NCI-H774 (cell line): ENCODE measurements at places on chromosomes 5 and 9.

DNA sequence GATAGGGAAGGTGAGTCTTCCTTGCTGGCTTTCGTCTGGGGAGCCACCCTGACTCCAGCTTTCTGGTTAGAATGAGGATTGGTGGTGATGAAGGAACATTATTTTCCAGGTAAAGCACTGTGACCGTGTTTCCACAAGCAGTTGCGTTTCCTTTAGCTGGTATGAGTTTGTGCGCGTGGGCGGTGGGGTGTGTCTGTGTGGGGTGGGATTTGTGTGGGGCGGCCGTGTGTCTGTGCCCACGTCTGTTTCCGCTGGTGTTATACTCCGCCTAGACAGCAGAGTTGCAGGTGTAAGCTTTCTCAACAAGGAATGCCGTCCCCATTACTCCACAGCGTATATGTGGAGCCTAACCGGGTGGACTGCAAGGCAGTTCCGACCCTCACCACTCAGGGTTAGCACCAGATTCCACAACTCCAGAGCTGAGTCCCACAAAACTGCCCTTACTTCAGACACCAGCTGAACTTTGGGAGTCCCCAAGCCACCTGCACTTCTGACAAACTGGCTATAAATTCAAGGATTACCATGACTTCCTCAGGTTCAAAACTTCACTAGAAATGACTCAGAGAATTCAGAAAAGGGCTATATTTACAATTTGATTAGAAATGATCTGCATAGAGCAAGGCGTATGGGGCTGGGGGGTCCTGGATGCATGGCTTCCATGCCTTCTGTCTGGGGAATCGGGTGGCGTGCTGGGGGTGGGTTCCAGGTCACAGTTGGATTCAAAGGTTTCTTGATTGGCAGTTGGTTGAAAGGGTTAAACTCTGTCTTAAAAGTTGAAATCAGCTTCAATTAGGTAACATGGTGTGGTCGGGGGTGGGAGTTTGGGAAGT, 29.8 kb downstream of the PROP1 start:
- DNase-seq = no peak

GRCh38 chr5:120817044-120817985, 353.2 kb downstream of the PRR16 start:
- no peak for DNase-seq

- DNase-seq = no peak
Measured at GRCh38 chr9:117354244-117354847, 60.5 kb downstream of the ASTN2 start.

- no peak for DNase-seq
Measured at GRCh38 chr5:121350181-121350930, 501.3 kb upstream of the FTMT start.

DNA sequence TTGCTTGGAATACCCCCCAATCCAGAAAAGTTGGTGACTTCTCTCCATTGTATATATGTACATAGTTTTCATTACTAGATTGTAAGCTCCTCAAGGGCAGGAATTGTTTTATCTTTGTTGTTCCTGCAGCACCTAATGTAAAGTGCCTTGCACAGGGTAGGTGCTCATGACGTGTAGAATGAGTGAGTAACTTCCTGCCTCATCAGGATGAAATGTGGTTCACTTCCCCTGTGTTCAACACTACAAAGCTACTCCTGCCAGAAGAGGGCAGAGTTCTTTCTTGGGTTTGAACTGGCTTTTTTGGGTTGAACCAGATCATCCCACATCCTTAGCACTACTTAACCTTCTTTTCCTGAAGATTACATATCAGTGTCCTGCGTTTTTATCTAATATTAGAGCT, 23.9 kb downstream of the GTF3C4 start:
- DNase-seq = no peak

DNA sequence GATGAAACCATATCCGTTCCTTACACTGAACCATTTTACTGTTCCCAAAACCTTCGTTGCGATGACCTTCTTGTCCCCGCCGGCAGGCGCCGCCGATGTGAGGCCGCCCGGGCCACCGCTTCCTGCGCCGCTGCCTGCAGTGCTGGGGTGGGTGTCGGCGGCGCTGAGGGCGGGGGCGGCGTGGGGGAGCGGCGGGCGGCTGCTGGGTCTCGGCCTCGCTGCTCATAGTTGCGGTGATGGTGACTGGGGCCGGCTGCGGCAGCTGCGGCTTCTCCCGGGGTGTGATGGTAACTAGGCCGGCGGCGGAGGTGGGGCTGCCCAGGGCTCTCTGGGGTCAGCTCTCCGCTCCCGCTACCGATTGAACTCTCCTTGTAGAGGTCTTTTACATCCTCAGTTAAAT, 14.1 kb upstream of the OR2S2 start:
- no peak for DNase-seq

GRCh38 chr5:74225587-74225986, 414.9 kb downstream of the ENC1 start:
- DNase-seq = no peak

DNA sequence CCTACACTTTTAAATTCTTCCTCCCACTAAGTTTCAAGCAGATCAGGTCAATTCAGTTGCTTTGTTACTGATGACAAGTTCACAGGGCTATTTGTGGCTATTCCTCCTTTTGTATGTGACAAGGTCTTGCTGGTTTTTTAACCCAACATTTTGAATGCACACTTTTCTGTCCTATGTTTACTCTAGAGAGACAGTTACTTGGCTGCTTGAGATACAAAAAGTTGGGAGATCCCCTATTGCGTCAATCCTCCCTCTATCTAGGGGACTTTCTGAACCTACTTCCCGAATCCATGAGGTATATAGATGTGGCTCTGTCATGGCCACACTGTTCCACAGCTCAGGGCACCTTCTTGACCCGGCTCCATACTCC, 386.7 kb downstream of the NTRK2 start:
- DNase-seq = no peak

DNA sequence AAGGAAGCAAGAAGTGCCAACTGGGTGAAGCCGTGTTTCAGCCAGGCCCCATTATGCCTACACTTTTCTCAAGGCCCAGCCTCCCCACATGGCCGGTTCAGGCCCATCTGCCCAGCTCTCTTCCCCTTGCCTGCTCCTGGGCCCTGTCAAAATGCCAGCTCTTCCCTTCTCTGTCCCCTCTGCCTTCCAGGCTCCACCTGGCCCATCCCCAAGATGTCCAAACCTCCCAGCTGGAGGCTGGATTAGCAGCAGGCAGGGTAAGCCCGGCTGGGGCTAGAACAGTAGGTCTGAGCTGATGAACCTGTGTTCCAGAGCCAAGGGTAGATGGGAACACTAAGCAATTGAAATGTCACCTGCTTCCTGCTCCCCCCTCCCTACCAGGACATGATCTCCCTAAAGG, 64.1 kb upstream of the HSPA9 start:
- DNase-seq = no peak

GRCh38 chr5:14706615-14707021, 42.1 kb downstream of the OTULIN start:
- no peak for DNase-seq

DNA sequence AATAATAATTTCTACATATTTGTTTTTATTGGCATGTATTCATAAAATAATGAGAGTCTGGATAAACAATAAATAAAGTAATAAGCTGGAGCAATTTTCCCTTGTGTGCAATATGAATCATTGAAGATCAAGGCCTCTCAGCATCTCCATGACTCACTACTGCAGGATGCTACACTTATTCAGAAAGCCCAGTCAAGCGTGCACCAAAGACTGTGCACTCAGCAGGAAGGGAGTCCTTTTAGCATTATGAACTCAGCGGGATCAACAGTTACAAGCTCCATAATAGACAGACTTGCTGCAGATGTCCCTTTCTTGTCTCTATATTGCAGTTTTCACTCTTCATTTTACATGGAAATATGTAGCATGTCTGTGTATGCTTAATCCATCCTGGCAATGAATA, 485.3 kb downstream of the CDH9 start:
- peak; percentile 84 for DNase-seq

- no peak for DNase-seq
Measured at GRCh38 chr5:91296674-91297143, 86.4 kb downstream of the ARRDC3 start.

DNA sequence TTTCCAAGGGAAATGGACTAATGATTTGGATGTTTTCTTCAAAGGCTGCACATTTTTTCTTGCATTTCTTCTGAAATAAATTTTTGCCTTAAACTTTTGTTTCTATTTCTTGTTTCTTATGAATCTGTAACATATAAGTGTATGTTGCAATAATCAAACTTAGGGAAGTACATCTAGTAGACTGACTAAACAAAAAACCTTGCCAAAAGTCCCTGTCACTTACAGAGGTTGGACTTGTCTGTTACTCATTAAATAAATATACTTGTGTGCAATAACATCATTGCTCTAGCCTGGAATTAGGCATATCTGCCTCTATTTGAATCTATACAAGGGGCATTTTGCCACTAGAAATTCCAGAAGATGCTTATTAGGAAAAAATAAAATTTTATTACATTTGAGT, 56.6 kb downstream of the C6 start:
- DNase-seq = no peak

DNA sequence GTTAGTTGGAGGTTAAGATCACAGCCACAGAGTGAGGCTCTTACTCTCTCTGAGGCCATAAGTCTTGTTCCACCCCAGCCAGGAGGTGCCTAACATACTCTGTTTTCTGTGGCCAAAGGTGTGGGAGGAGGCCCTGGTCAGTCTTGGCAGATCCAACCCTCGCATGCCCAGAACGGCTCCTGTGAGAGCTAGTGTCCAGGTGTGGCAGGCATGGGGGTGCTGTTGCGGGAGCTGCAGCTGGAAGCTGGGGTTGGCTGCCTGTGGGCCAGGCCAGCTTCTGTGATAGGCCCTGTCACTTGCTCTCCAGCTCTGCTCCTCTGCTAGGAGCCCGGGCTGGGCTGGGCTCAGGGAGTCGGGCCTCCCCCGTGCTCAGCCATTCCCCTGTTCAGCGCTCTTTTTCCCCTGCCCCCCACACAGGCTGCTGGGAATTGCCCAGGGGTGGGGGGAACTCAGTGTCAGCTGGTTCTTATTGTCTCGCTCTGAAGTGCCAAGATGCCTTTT, 31.6 kb downstream of the IER5L start:
- no peak for DNase-seq

DNA sequence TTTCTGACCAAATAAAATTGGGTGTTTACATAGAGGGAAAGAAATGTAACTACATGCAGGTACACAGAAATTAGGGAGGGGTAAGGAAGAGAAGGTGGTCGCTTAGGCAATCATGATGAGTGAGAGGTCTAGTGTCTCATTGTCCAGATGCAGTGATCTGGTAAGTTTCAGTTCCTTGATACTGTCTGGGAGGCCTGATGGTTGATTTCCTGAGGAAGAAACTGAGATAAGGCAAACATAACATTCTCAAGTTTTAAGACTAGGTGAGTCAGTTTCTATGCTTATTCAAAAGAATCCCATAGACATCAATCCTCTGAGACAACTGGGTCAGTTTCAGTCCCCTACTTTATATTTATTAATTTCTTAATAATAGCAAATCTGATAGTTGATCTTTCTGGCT, 843.3 kb upstream of the CDH10 start:
- DNase-seq = no peak

DNA sequence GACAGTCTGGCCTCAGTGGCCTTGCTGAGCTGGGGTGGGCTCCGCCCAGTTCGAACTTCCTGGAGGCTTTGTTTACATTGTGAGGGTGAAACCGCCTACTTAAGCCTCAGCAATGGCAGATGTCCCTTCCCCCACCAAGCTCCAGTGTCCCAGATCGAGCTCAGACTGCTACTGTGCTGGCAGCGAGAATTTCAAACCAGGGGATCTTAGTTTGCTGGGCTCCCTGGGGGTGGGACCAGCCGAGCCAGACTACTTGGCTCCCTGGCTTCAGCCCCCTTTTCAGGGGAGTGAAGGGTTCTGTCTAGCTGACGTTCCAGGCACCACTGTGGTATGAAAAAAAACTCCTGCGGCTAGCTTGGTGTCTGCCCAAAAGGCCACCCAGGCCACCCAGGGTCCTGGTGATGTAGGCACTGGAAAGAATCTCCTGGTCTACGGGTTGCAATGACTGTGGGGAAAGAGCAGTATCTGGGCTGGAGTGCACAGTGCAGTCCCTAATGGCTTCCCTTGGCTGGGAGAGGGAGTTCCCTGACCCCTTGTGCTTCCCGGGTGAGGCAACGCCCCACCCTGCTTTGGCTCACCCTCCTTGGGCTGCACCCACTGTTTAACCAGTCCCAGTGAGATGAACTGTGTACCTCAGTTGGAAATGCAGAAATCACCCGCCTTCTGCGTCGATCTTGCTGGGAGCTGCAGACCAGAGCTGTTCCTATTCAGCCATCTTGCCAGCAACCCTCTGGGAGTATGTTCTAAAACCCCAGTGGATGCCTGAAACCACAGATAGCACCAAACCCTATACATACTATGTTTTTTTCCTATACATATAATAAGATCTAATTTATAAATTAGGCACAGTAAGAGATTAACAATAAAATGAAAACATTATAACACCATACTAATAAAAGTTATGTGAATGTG, 95.5 kb downstream of the TMEM161B start:
- no peak for DNase-seq

DNA sequence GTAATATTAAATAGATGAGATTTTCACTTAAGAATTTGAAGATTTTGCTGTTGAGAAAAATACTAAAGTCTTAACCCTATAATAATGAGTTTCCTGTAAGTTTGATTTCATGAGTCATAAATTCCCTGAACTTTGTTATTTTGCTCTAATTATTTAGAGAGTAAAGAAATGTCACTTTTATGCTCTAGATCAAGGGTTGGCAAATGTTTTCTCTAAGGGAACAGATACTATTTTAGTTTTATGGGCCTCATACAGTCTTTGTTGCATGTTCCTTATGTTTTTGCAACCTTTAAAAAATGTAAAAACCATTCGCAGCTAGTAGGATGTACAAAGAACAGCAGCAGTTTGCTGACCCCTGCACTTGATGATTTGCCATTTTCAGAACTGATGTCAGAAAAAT, 480 bp upstream of the TXNDC8 start:
- no peak for DNase-seq

GRCh38 chr9:130919559-130920145, 19.4 kb downstream of the FIBCD1 start:
- DNase-seq = no peak

DNA sequence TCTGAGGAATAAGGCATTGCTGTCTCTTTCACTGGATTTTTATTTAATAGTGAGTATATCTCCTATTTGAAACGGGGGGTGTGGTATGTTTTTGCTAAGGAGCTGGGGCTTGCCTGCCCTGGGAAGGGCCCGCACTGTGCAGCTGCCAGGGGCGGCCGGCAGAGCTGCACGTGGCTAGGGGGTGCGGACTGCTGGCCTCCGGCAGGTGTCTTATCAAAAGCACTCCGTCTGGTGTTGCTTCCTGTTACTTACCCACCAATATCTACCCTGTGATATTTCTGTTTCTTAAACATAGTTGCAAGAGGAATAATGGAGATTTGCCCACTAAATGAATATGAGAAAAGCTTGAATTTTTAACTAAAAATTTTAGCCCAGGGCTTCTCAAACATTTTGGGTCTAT, 232.0 kb downstream of the IRX1 start:
- no peak for DNase-seq

GRCh38 chr9:27382308-27382707, 85.4 kb upstream of the EQTN start:
- DNase-seq = no peak
